H9 (cell line): ENCODE measurements at places on chromosomes 3 and 15. TPM values are rescaled to one million over a fixed set of nuclear protein-coding genes. Genes with fewer than 3 reads are reported as not detected.

DNA sequence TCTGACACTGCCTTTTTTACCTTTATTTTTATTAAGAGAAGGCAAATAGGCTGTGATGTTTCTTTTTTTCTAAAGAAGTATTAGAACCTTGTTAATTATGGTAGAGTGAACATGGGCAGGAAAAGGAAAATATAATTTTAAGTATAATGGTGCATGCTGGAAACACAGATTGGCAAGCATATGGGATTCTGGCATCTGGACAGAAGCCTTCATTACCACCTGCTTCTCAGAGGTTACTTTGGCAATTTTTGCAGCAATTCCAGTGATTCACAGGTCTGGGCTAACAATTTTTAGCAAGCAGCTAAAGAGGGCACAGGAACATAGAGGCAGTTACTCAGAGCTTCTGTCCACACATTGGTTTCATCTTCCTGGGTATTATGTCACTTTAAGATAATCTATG, 258.3 kb downstream of the DIPK2A start:
- DNase-seq: no peak

Gene COL6A5
- 0.04 TPM in 2 replicates for total RNA-seq

DNA sequence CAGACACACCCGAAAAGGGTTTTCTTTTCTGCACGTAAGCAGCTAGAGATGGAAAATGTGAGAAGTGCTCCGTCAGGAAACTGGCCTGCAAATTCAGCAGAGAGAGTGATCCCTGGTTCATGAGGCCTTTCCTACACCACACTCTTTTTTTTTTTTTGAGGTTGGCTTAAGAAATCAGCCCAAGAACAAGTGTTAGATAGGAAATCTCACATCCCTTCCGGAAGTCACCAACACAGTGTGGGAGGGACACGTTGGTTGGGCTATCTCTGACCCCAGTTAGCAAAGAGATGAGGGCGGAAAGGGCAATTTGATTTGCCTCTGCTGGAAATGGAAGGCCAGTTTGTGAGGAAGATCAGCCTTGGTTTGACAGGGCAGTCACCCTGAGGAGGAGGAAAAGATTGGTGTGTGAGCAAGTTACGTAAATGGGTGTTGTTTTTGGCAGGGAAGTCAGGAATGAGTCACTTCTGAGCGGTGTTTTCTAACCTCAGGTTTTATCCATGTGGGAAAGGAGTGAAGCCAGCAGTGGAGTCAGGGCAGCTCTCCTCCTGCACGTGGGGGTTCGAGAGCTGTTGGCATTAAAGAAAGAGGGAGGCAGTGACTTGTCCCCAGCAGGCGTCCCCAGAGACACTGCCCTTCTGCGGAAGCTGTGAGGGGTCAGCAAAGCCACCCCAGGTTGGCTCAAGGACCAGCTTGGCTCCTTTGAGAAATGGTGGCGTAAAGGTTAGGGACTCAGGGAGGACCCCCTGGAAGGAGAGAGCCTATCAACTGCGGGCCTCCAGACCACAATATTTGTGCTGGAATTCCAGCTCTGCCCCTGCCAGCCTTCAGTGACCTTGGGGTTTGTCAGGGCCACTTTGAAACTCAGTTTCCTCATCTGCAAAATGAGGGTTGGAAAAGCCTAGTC, 237.6 kb upstream of the BHLHE40 start:
- DNase-seq: no peak

DNA sequence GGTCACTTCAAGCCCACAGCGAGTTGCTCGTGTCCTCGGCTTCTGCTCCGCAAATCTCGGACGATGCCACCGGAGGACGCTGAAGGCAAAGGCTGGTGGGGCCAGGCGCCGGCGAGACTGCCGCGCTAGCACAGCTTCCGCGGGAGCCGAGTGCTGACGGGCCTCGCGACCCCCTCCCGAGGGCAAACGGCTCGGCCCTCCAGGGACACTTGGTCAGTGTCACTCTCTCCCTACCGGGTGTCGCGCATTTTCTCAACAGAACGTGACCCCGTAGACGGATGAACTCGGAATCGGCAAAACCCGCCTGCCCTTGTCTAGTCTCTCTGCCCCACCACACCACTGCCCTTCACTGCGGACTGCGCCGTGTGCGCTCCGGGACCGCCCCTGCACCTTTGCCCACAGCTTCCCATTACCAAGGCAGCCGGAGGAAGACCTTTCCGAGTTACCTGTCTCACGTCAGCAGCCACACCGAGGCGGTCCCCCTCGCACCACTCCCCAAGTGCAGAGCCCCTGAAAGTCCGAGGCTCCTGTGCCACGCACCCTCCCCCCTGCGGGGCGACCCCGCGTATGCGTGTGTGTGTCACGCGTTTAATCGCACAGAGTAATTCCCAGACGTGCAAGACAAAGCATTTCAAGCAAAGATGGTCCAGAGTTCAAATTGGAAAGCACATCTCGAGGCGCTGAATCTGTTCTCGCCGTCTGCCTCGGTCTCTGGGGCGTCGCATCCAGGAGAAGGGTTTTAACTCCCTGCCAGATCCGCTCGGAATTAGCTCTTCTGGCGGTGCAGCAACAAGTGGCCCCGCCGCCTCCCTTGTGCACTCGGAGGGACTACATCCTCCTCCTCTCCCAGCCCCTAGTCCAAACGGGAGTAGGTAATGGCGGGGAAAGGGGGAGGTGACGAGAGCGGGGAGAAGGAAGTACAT, 245.0 kb upstream of the TOPAZ1 start:
- DNase-seq: peak; percentile 61

- no peak for DNase-seq
Measured at GRCh38 chr15:48096813-48097212, 24.0 kb upstream of the SLC24A5 start.

Gene TMOD2
- total RNA-seq: 1.8 and 3.0 TPM in 2 replicates

DNA sequence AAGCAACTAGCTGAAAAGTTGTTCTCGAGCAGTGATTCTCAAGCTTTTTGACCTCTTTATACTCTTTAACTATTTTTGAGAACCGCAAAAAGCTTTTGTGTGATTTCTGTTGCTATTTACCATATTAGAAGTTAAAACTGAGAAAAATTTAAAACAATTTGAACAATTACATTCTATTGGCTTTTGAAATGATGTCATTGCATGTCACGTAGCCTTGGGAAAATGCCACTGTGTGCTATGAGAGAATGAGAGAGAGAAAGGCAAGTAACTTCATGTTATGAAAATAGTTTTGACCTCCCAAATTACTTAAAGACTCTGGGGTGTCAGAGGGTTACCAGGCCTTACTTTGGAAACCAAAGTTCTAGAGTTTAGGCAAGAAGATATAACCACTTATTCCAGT, 8.0 kb downstream of the USP13 start:
- no peak for DNase-seq

- no peak for DNase-seq
Measured at GRCh38 chr3:194464692-194465091, 22.1 kb downstream of the ATP13A3 start.

Gene CPLX3
- total RNA-seq: not detected in 2 replicates

Gene RAD18
- 27.8 and 30.2 TPM in 2 replicates for total RNA-seq

GRCh38 chr15:52246686-52247431, 48.7 kb downstream of the MYO5C start:
- DNase-seq: no peak

Gene GRK7
- not detected in 2 replicates for total RNA-seq

Gene ANKUB1
- not detected in 2 replicates for total RNA-seq

GRCh38 chr15:100901296-100901695, 17.9 kb upstream of the LRRK1 start:
- DNase-seq: no peak

DNA sequence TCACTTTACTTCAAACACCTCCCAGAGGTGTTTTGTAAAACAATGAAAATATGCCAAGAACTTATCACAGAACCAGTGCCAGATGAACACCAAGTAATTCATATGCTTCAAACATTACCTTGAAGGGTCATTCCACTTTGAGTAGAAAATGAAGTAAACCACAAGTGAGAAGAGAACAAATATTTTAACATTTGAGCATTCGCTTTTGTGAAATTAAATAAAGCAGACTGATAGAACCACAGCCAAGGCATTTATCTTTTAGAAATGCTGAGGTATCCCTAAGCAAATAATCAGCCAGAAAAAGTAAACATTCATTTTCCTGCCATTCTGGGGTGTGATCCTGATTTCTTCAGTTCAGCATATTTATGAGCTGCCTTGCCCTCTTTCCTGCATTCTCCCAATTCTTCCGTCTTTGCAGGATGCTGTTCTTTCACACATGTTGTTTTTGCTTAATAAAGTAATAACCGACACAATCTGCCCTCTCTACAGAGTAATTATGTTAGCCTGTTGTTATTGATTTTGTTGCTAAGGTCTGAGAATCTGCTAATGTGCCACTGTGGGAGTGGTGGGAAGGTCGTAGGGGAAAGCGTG, 235.6 kb upstream of the TGFBR2 start:
- no peak for DNase-seq

Gene MNS1
- 4.2 and 4.3 TPM in 2 replicates for total RNA-seq

GRCh38 chr3:30615615-30616346, 9.4 kb downstream of the TGFBR2 start:
- DNase-seq: no peak

DNA sequence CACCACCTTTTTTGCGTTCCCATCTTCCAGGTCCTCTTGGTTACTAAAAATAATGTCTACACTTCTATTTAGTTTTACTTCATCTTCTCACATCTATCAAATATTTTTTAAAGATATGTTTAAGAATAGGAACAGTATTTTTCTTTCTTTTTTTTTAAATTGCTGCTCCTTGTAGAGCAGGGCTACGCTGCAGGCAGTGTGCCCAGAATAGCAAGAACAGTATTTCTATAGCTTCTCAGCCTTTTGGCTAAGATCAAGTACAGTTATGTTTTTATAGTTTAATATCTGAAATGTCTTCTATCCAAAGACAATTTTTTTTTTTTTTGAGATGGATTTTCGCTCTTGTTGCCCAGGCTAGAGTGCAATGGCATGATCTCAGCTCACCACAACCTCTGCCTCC, 73.0 kb downstream of the MYO9A start:
- no peak for DNase-seq

- DNase-seq: no peak
Measured at GRCh38 chr3:176149567-176149966, 1047.7 kb downstream of the TBL1XR1 start.
